Kidney (tissue), 22 donors: ENCODE measurements at places on chromosomes 12 and 14. TPM values are rescaled to one million over a fixed set of nuclear protein-coding genes. Genes with fewer than 3 reads are reported as not detected.

KCNC2 gene
- total RNA-seq, result not detected

DNA sequence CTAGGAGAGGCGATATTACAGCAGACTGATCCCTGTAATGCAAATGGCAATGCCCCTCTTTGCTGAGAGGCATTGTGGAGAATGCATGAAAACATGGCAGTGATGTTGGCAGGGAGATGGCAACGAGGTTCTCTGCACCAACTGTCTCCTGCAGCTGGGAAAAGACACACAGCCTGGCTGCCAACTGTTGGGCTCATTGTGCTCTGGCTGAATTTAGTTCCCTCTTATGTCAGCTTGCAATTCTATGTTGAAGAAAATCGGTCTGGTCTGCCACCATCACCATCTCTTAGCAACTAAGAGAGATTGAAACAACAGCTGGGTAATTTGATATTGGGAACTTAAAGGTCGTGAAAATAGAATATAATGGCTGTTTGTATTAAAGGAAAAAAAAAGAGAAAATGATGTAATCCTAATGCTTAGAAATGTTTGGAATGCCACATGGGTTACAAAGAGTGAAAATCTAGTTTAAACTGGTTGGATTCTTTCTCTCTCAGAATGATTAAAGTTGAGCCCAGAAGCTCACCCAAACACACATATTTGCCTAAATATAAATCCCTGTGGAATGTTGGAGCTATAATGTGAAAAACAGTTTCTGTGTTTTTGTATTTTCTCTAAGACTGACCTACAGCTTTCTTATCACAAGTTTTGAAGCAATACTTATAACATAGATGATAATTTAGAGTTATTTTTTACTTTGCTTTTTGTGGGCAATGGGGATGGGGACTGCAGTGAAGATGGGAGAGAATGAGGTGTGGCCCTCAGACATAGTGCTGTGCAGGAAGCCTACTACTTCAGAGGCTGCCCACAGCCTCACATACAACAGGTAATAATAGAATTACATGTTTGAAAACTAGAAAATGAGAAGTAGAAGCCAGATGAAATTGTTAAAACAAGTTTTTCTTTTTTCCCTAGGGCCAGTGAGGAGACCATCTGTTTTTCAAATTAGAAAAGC lies 143.7 kb downstream of the AKAP6 start:
- H3K4me3 ChIP-seq, result no peak overlapping the region
- DNase-seq, result peak; percentile 16
- H3K36me3 ChIP-seq, result no peaks in the 10 kb centered on the region
- H3K27ac ChIP-seq, result no peak overlapping the region

- H3K36me3 ChIP-seq, result no peaks in the 10 kb centered on the region
- peak within 1 kb of the TSS; percentile 90 for H3K27ac ChIP-seq
- H3K27me3 ChIP-seq, result no peaks in the 10 kb centered on the region
- peaks cover 10% of the 10 kb centered on the region for H3K4me1 ChIP-seq
These were observed at the start of gene C1RL for GRCh38 chr12:7108796-7109571. Gene C1RL (minus strand): TSS chr12:7109214. CDS start chr12:7109180, 34 bp downstream.

DDN gene
- total RNA-seq, result not detected

DNA sequence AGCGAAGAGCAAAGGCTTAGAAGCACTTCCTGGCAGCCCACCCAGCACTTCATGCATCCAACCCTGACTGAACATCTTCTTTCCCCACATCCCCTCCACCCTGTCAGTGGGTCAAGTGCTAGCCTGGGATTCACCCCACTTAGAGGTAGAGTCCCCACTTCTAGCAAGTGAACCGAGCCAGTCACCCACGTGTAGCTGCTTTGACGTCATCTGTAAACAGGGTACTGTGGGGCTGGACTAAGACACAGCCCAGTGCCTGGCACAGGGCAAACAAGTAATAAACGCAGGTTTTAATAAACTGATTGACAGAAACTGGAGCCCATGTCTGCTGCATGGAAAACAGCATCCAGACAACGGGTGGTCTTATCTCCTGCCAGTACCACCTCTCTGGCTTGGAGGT lies 61.7 kb downstream of the ITPK1 start:
- no peaks in the 10 kb centered on the region for H3K27me3 ChIP-seq
- no peak for DNase-seq
- no peaks in the 10 kb centered on the region for H3K4me1 ChIP-seq

GRCh38 chr14:104717646-104718045 lies 6.4 kb upstream of the ADSS1 start:
- H3K27me3 ChIP-seq, result no peaks in the 10 kb centered on the region
- H3K36me3 ChIP-seq, result peaks cover 4% of the 10 kb centered on the region
- peak; percentile 72 for DNase-seq
